ENCODE measurements at places on chromosomes 5 and 9. TPM values are rescaled to one million over a fixed set of nuclear protein-coding genes. Genes with fewer than 3 reads are reported as not detected.

DNA sequence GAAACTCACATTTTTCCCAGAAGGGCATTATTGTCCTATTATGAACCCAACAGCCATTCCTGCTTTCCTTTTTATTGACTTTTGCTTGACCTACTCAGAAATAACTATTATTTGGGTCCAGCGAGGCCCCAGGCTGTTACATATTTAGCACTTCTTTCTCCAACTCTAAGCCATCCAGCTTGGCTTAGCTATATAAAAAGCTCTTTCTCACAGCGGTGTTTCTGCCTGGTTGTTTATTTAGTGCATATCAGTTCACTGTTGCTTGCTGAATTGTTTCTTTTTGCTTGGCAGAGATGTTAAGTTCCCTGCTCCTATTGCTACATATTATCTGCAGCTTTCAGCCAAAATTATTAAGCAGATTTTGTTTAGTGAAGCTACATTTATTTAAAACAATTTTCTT, 1156.8 kb upstream of the SEMA6A start:
- no peak for DNase-seq

DNA sequence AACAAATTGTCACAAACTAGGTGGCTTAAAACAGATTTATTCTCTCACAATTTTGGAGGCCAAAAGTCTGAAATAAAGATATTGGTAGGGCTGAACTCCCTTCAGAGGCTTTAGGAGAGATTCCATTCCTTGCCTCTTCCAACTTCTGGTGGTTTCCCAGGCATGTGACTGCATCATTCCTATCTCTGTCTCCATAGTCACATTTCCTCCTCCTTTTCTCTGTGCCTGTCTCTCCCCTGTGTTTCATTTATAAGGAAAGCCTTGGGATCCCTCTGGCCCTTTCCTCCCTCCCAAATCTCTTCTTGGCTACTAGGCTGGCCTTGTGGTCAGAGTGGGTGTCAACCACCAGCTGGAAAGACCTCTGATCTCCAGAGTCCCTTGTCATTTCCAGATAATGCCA, 78.2 kb downstream of the SNX18 start:
- DNase-seq = no peak

- DNase-seq = no peak
These were observed 30.3 kb downstream of the MED27 start for GRCh38 chr9:132049323-132049882.

DNA sequence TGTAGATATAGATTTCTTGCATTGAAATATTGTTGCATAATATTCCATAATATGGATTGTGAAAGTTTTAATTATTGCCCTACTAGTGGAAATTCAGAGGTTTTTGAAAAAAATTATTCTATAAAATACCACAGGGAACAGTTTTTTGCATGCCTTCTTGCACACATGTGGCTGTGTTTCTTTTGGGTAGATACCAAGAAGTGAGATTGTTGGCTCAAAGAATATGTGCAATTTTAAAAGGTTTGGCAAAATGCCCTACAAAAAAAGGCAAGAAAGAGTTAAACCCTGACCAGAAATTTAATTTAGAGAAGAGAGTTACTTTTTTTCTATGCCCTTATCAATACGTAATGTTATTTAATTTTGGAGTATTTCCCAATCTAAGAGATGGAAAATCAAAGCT, 270.8 kb upstream of the DAPK1 start:
- DNase-seq = no peak

DNA sequence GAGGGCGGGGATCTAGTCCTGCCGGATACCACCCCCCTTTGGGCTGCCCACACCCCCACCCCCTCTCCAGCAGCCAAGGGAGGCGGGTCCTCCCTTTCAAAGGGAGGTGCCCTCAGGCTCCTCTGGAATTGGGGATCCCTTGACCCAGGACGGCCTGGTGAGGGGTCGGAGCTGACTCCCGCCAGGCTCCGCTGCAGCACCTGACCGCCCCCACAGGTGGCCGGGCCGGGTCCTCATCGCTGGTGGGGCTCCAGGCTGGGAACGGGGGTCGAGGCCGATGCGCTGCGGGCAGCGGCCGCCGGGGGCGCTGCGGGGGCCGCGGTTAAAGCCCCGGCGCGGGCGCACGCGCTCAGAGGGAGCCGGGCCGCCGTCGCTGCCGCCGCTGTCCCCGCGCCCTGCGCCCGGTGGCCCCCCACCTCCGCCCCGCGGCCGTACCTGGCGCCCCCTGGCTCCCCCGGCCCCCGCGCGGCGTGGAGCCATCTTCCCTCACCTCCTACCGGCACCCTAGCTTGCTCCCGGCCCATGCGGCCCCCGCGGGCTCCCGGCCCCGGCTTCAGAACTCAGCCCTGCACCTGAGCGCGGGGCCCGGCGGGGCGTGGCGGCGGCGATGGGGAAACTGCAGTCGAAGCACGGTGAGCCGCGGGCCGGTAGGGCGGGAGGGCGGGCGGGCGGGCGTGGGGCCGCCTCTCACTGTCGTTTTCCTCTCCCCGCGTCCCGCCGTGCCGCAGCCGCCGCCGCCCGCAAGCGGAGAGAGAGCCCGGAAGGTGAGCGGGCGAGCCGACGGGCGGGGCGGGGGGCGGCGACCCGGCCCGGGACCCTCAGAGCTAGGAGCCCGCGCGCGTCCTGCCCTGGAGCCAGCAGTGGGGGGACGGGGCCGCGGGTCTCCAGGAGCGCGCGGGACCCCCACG, at the start of gene NKD2:
TSS of gene NKD2 (plus strand) at position 352 of the 908 bp plus-strand sequence. CDS start at position 608, 256 bp downstream.
- peak; percentile 55 for DNase-seq

- DNase-seq = no peak
These were observed 287.8 kb downstream of the TLR4 start for GRCh38 chr9:117992006-117992405.

- peak; percentile 76 for DNase-seq
These were observed 1.9 kb upstream of the RIC1 start for GRCh38 chr9:5626727-5627634.

FNBP1 gene
- 82.3 TPM for total RNA-seq

FAXDC2 gene
- 11.9 TPM for total RNA-seq

HTR4 gene
- not detected for total RNA-seq

PCDHA9 gene
- total RNA-seq = under 0.01 TPM

TTC16 gene
- not detected for total RNA-seq

FTMT gene
- total RNA-seq = not detected

All from dermis blood vessel endothelial cell (primary cell).